ENCODE measurements at places on chromosomes 6 and 20.

DNA sequence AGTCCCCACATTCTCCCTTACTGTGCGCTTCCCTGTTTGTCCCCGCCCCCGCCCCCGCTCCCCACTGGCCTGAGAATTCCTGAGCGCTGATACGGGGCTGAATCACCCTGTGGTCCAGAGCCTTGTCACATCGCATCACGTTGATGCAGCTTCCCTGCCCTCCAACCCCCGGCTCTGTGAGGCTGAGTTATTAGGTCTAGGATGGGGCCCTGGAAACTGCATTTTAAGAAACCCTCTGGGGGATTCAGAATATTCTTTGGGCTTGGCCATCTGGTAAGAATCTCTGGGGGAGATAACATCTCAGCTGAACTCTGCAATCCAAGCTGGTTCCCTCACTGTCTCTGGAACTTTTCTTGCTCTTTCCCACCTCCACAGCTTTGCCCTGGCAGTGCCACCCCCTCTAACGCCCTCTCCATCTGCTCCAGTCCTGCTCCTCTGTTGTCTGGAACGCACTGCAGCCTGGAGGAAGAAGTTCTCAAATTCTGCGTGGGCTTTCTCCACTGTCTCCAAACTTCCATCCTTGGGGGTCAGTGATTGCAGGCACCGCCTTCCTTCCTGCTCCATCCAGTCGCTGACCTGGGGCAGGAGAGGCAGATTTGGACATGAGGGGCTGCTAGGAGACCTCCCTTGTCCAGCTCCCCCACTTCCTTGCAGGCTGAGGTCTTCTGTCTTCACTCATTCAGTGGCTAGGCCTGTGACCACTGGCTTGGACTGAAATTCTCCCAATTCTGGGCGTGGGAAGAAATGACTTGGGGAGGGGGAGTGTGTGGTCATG lies 42.6 kb downstream of the KIAA1755 start:
- DNase-seq, result no peak

DNA sequence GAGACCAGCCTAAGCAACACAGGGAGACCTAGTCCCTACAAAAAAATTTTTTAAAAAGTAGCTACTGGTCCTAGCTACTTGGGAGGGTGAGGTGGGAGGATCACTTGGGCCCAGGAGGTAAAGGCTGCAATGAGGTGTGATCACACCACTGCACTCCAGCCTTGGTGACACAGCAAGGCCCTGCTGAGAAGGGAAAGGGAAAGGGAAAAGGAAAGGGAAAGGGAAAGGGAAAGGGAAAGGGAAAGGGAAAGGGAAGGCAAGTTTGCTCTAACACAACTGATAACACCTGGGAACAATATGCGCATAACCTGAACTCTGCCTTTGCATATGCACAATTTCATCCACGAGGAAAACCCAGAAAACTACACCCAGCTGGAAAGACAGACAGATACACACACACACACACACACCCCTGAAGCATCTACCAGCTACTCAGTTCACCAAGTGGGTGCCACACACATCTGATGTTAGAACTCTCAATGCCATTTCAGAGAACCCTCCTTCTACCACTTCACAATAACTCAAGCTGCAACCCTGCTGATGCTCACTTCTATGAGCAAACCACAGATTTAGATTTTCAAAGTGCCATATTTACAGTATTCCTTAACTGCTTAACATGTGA lies 19.1 kb downstream of the B4GALT5 start:
- DNase-seq, result no peak

DNA sequence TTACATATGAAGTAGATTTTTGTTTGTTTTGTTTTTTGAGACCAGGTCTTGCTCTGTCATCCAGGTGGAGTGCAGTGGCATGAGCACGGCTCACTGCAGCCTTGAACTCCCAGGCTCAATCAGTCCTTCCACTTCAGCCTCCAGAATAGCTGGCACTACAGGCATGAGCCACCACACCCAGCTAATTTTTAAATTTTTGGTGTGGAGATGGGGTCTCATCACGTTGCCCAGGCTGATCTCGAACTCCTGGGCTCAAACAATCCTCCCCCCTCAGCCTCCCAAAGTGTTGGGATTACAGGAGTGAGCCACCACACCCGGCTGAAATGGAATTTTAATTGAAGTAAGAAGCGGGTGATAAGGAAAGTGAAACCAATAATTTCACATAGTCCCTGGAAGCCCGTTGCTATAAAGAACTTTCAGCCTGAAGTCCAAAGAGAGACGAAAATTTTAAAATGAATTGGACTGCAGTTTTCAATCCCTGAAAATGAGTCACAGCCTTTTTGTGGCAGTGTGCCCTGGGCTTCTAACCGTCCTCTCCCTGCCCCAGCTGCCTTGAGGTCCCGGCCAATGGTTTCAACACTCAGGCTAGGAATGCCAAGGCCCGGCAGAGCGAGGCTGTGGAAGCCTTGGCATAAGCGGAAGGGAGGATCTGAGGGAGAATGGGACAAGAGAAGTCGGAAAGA lies 757 bp downstream of the RAET1E start:
- DNase-seq, result no peak

- DNase-seq, result no peak
These were observed 8.0 kb upstream of the SIM1 start for GRCh38 chr6:100472674-100473073.

DNA sequence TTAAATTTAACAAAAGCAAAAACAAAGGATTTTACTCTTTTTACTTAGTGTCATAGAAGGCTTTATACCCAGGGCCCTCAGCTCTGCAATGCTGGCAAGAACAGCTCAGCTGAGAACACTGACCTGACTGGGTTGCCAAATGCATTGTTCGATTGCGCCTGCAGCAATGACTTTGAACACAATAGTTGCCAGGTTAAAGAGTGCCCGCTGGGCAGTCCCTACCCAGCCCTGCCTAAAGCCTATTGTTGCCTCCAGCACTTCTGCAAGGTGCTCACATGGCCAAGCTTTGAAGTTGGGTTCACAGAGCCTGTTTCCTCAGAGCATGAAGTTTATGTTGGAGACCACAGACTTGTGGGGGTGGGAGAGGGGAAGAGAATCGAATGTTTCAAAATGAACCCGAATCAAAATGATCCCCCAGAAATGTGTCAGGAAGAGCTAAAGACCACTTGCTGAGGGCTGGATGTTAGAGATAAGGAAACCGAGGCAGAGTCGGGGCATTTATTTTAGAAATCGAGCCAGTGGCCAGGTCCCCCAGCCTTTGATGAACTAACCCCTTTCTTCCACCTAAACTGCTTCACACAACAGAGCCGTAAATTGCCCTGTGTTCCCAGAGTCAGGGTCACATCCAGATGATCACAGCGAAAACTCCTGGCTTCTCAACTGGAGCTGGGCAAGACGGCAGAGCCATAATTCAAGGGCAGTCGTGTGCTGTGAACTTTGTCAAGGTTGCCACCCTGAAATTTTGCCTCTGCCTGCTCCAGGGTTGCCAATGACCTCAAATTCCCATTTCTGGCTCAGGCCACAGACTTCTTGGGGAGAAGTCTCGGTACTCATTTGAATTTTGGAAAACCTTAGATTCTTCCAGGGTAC lies 55.0 kb downstream of the FOXA2 start:
- DNase-seq, result no peak

- DNase-seq, result no peak
These were observed 114.7 kb upstream of the BEND3 start for GRCh38 chr6:107230024-107230423.
